Left colon (tissue), 2 donors: ENCODE measurements at places on chromosomes 1 and 21.

GRCh38 chr1:179031855-179032513 lies 6.3 kb downstream of the FAM20B start:
- no peak for DNase-seq

DNA sequence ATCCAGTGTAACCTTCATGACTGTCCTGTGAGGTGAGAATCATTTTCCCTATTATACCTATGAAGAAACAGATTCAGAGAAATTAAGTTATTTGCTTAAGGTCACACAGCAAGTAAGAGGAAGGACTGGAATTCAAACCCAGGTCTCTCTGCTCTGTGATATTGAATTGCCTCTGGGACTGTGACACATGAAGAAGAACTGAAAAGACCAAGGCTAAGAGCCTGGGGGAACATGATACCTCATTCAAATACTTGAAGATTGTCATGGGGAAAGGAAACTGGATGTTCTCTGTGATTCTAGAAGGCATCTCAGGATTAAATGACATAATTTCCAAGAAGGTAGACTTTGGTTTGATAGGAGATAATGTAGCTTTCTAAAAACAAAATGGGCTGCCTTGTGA lies 3.6 kb downstream of the WDTC1 start:
- no peak for DNase-seq

GRCh38 chr1:94050675-94051074 lies 70.3 kb downstream of the ABCA4 start:
- DNase-seq = no peak

GRCh38 chr1:8780405-8780804 lies 37.0 kb downstream of the RERE start:
- DNase-seq = no peak

- no peak for DNase-seq
These were observed 621.0 kb upstream of the CXADR start for GRCh38 chr21:16891821-16892220.

DNA sequence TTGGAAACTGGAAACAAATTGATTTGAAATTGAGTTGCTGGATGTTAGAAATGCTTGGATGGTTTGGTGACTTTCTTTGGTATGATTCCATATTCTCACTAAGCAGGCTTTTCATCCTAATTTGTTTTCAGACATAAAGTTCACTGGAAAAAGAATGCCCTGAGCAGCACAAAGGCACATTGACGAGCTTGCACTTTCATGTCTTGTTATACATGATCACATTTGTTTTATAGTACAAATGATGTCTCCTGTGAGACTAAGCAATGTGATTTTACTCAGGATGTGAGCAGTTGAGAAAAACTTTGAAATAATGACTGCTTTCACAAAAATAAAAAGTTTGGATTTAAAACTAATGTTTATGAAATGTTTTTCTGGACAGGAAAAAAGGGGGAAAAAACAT lies 63.6 kb downstream of the KCNT2 start:
- no peak for DNase-seq

DNA sequence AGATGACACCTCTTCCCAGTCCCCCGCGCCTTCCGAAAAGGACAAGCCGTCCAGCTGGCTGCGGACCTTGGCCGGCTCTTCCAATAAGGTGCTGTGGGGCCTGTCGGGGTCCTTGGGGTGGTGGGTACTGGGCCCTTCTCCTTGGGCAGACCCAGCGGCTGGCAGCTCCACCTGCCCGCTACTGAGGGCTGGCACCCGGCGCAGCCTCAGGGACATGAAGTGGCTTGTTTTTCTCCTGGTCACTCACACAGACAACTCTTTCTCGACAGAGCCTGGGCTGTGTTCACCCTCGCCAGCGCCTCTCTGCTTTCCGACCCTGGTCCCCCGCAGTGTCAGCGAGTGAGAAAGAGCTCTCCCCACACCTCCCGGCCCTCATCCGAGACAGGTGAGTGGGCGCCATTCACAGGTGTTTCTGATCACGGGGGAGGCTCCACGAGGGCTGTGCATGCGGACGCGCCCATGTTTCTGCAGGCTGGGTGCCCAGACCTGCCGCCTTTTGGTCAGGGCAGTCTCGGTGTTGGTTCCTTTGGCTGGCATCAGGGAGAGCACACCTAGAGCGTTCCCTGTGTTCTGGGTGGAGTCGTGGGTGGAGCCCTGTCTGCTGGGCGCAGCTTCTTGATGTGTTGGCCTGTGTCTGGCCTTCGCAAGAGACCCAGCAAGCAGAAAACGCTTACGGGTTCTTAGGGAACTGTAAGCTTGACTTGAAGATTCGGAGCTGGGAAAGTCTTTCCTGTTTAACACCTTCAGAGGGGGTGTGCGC lies 75.1 kb downstream of the SKI start:
- DNase-seq = no peak

- DNase-seq = no peak
These were observed 121.9 kb downstream of the CRYAA start for GRCh38 chr21:43290421-43291346.

DNA sequence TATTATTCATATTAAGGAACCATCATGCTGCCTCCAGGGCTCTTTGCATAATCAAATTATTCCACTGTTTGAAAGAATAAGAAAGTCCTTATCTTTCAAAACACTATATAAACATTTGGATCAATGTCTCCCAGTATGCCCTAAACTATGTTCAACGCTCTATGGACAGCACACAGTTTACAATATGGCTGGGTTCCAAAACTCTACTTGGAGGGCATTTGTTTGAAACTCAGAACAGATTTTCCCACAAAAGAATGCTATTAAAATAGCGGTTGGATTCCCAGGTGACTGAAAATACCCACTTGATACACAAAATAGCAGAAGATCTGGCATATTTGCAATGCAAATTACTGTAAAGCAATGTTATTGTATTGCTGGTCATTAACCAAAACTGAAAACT lies 3.2 kb downstream of the HAO2 start:
- DNase-seq = no peak
